NCI-H1092 (cell line): ENCODE measurements at places on chromosomes 7 and 10.

DNA sequence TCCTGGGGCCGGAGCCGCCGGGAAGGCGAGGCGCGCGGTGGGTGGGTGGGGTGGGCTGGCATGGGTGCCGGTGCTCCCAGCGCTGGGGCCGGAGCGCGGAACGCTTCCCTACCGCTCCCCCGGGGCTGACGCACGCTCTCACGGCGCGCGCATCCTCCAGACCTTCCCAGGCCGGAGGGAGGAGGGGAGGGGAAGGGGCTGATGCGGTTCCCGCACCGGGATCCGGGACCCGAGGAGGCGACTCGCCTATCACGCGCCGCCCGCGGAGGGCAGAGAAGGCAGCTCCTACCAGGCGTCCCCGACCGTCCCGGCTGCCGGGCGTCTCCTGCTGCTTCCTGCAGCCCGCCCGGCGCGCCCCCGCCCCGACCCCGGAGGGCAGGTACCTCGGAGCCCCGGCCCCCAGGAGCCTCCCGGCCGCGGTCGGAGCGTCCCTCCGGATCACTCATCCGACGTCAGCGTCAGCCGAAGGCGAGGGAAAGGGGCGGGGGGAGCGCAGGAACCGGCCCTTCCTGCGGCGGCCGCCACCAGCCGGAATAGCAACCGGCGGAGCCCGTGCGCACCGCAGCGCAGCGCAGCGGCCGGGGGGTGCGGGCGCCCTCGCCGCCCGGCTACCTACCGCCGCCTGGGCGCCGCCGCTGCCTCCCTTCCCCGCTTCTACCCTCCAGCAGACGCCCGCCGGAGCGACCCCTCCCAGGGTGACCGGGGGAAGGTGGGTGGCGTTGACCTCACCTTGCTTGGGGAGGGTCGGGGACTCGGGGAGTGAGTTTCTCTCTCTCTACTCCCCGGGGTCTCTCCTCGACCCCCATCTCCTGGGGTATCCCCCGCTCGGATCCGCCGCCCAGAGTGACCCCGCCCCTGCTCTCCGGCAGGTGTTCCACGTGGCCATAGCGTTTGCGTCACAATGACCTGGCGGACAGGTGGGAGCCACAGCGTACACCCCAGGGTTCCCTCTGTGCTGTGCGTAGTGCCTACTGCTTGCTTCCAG lies at the start of gene ICA1:
Gene ICA1 (minus strand): TSS at position 457 of the 985 bp plus-strand sequence. CDS start 26,241 bp downstream, outside the sequence.
- DNase-seq = peak; percentile 86

GRCh38 chr10:110747609-110748464 lies 103.7 kb downstream of the RBM20 start:
- no peak for DNase-seq

- DNase-seq = no peak
These were observed 83.9 kb upstream of the ITGB1 start for GRCh38 chr10:33041783-33042437.

DNA sequence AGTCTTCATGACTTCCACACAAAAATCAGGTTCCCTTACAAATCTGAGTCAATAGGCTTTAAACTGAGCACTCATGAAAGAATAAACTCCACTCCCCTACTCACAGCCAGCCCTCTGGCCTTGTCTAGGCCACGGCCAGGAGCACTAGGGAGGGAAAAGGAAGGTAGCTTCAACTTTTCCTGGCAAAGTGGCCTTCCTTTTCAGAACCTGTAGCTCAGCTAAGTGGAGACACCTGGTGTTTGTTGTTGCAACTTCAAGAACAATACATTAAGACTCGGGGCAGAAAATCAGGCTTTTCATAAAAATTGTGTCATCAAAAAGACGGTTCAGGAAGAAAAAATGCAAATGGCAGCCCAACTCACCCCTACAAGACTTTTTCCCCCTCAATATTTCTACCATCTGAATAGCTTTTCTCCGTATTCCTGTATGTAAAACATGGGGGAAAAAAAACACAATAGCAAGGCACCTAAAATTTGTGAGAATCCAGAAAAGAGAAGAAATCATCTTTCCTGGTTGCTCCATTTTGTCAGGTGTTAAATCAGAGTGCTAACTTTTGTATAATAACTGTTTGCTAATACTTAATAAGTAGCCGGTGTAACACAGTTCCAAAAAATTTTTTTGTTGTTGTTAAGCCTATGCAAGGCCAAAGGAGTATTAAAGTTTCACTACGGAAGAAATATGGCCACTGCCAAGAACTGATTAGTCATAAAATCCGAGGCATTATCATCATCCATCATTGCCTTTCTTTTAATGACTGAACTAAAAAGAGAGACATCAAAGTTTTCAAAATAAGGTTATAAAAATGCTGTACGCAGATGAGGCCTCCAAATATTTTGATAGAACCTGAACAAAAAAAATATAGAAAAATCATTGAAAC lies 66.2 kb upstream of the ARID5B start:
- no peak for DNase-seq

DNA sequence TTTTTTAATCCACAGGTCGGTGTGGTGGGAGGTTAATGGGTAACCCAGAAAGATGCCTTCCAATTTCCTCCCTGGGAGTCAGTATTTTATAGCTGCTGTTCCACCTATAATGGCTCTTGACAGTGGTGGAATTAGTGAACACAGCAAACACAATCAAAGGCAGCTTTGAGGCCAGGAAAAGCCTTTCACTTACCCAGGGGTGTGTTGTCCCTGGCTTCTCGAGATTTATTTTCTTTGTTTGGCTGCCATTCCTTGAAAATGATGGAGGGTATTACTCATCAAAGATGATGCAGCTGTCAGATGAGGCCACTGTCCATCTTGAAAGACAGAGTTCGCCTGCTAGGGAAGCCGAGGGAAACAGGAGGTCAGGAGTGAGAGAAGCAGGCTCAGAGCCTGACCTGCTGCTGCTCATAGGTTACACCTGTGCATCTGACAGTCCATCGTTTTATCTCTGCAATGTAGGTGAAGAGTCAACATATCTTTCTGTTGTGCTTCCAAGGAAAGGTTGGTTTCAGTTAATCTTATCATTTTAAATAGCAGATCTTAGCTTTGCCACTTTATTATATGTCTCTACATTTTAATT lies 221.6 kb downstream of the XPNPEP1 start:
- no peak for DNase-seq
